ENCODE measurements at places on chromosomes 6 and 20.

- DNase-seq = no peak
Measured at GRCh38 chr6:114140416-114140815, 169.5 kb upstream of the HDAC2 start.

DNA sequence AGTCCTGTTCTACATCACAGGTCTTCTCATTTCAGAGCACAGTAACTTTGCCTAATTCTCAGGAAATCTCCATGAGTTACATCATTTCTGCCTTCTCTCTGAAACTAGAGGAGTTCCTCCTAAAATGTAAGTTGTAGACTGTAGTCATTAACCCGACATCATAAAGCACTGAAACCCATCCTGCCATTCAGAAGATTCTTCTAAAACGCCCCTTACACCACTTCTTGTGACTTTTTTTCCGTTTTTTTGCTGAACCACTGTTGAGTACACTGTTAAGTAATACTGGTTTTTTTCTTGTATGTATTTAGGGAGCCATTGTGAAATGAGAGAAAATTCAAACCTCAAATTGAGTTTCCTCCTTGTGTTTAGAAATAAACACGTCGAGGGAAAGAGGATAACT is 117.3 kb downstream of the MAP3K4 start:
- DNase-seq = no peak

- no peak for DNase-seq
Measured at GRCh38 chr6:92297101-92297500, 1122.3 kb downstream of the EPHA7 start.

GRCh38 chr20:5636841-5637240 is 113.4 kb upstream of the SHLD1 start:
- no peak for DNase-seq

DNA sequence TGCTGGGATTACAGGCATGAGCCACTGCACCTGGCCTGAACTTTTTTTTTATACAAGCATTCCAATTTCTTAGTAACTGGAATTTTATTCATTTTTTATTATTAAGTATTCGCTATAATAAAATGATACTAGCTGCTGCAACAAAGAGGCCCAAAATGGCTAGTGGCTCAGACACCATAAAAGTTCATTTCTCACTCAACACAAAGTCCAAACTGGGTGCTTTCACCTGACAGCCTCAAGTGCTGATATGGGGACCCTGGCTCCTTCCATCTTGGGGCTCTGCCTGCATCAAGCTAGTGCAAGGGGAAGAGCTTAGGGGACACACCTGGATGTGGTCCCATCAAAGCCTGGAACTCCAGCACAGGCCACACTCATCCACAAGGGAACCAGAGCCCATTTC is 12.2 kb upstream of the NOP56 start:
- DNase-seq = no peak

GRCh38 chr20:25637247-25637646 is 13.4 kb upstream of the NANP start:
- no peak for DNase-seq

- DNase-seq = peak; percentile 75
Measured at GRCh38 chr20:49276161-49276960, 1.5 kb downstream of the ZNFX1 start.

DNA sequence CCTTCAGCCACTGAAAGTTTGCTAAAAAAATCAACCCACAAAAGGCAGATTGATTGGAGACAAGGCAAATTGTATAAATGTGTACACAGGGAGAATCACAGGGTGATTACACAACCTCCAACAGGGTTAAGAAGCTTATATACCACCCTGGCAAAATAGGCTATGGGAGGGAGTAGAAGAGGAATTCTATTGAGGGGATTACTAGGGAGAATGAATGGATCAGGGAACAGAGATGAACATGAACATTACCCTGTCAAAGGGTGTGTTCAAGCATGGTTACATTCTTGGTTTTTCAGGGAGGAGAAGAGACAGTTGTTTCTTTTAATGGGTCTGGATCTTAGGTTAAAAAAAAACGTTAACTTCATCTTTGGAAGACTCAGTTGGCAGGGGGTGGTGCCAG is 5.1 kb upstream of the MRS2 start:
- DNase-seq = no peak

- DNase-seq = no peak
Measured at GRCh38 chr6:150238846-150239407, 96.1 kb downstream of the PPP1R14C start.

DNA sequence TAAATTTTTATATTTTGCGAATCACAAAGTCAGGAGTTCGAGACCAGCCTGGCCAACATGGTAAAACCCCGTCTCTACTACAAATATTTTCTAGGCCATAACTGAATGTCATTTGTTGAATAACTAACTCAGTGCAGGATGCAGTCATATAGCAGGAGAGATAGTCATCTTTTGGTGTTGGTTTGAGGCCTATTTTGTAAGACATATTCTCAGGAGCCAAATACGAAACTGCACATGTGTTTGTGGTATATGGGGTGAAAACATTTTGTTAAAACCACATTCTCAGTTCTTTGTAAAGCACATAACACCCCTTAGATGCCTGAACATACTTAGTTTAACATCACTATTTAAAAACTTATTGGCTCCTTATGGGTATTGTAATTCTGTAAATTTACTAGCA is 4.7 kb upstream of the ENPP5 start:
- DNase-seq = no peak

- peak; percentile 30 for DNase-seq
Measured at GRCh38 chr6:142155895-142156757, 9.1 kb downstream of the VTA1 start.

DNA sequence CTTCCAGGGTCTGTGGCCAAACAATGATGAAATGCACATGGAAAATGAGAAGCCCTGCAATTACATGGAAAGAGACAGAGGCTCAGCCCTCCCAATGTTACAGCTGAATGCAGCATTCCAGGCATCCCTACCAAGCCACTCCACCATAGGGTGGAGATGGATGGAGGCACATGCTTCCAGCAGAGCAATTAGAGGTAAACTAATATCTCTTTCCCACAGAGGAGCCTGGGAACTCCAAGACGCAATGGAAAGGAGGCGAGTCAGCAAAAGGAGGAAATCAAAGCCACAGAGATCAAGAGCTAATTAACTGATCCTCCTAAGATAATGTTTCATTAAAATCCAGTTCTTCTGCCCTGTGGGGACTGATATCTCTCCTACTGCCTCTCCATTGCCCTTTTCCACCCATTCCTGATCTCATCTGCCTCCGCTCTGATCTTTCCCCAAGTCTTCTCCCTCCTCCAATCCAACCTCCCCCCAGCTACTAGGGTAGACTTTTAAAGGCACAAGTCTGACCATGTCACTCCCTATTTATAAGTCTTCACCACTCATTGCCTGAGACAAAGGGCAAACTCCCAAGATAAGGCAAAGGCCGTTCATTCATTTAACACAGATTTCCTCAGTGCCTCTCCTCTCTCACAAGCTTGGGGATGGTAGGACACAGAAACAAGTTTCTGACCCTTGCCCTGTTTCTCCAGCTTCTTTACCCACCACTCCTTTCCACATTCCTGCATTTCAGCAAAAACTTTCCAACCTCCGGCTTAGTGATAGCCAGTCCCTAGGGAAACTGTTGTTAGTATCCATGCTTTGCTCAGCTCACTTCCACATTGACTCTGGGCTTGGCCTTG is 14.3 kb upstream of the KCNB1 start:
- DNase-seq = no peak

DNA sequence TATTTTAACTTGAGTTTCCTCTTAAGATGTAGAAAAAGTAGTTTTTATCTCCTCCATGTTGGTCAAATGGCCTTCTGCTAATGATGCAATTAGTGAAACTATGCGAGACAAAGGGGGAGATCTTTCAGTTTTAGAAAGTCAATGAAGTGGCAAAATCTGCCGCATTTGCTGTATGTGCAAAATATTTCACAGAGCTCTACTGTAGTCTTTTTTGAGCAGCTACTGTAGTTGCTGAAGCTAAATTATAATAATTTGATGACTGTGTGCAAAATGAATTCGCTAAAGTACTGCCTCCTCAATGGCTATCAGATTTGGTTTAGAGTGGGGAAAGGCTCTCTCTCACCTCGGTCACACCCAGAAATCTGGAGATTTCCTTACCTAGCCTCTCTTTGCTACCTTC is 267.6 kb upstream of the ZFP64 start:
- no peak for DNase-seq

- DNase-seq = no peak
Measured at GRCh38 chr6:149484733-149485700, at the start of gene ZC3H12D. Gene ZC3H12D (minus strand): TSS chr6:149485014. CDS start chr6:149474543, 10,471 bp downstream.

GRCh38 chr6:148453906-148454305 is 111.3 kb downstream of the SASH1 start:
- DNase-seq = no peak

DNA sequence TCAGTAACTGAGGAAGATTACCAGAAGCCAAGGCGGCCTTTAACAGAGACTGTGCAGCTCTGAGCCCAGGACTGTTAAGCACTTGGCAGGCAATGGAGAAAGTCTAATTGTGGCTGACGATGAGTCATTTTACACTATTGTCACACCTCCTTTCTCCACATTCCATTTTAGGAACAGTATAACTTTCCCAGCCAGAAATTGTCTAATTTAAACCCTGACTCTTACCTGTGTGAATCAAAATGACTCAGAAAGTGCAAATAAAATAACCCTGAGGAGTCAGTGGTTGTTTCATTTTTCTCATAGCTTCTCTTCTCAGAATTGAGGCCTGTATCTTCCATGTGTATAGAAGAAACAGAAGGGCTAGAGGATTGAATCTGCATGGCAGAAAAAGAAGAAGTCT is 40.0 kb upstream of the OPN5 start:
- DNase-seq = no peak

GRCh38 chr20:60695226-60696000 is 556.6 kb upstream of the CDH4 start:
- peak; percentile 56 for DNase-seq

DNA sequence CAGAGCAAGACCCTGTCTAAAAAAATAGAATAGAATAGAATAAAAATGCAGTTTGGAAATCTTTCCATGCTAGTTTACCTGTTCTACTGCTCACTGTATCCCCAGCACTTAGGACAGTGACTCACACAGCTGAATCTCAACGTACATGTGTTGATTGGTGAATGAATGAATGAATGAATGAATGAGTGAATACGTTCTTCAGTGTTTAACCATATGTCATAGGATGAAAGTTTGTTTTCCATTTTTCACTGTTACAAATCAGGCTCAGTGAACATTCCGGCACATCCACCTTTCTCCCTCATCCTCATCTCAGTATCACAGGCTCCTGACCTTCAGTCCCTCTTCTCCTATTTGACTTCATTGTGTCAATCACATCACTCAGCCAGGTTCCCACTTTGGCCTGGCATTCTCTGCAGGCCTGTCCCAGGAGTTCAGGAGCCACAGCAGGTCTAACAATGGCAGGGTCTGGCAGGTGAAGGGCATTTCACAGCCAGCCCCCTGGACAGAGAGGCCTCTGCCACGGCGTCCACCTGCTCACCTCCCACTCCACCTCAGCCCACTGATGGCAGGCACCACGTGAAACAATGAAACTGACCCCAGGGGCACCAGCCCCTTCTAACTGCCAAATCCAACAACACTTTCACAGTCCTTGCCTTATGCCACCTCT is 7.9 kb downstream of the ZC3H12D start:
- DNase-seq = no peak

- DNase-seq = no peak
Measured at GRCh38 chr6:35442693-35443092, 9.4 kb upstream of the FANCE start.

DNA sequence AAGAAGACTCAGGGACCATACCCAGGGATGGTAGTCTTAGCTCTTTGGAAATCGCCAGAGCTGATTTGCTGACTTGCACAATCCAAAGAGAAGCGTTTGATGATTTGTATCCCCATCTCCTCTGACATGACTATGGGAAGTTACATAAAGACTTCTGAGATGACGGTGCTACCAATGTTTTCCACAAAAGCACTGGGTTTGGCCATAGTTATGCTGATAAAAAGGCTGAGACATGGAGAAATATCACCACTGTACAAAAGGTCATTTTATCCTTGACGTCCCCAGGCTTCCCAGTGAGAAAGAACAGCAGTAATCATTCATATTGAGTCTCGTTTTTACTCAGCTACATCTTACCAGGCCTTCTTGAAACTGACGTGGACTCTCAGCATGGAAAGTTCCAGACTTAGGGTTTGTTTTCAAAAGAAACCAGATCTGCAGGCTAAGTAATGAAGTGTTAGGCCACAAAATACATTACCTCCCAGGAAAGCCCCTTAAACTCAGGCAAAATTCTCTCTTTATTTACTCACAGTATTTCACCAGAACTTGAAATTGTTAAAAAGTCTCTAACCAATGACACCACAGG is 370.3 kb upstream of the JARID2 start:
- DNase-seq = no peak

GRCh38 chr6:79005024-79005423 is 73.0 kb downstream of the PHIP start:
- no peak for DNase-seq

- no peak for DNase-seq
Measured at GRCh38 chr6:17847203-17847760, 140.2 kb downstream of the KIF13A start.

GRCh38 chr6:130617658-130618057 is 209.5 kb upstream of the SMLR1 start:
- DNase-seq = no peak

DNA sequence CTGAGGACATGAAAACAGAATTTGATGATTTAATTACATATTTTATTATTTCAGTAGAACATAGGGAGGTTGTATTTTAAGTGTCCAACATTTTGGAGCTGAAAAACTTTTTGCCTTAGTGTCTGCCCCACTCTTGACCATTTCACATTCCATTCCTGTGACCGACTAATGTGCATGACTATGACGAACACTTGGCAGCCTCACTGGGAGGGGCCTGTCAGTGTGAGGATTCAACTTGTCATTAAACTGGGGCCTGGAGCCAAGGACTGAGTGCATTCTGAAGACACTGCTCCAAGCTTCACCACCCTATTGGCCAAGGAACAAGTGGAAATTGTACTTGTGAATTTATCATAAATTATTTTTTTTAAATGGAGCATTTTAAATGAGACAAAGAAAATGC is 661.3 kb downstream of the BCKDHB start:
- peak; percentile 25 for DNase-seq

DNA sequence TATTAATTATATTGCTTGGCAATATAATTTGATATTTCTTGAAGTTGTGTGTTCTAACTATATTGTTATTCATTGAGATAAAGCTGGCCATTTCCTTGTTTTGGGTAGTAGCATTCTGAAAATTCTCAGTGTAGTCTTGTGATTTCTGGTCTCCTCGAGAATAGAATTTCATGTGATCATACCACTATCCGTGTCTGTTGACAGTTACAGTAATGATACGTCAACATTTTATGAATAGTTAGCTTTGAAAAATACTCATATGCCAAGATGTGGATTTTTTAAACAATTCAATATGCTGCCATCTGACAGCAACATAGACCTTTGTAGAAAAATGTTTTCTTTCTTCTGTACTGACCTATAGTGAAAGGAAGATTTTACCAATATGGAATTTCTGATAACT is 723.7 kb upstream of the SLC35B3 start:
- no peak for DNase-seq

DNA sequence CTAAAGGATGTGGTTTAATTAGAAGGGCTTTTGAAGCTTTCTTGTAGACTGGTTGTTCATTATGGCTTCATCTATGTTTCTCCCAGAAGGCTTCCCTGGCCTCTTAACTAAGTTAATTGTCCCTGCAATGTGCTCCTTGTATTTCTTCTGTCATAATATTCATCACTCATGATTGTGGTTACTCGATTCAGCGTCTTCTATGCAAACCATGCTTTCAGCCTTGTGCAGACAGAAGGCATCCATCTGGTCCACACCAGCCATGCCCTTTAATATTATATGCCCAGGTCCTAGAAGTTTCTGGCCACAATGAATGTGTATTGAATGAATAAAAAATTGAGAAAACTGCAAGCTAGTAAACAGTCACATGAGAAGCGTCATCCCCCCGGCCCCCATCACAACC is 163.2 kb downstream of the KHDC1L start:
- no peak for DNase-seq

All from HTR-8/SVneo (cell line).